Cerebellar cortex (tissue), 1 donor: ENCODE measurements at places on chromosomes 5 and 9.

GRCh38 chr9:98795970-98796363 is 388 bp downstream of the ANKS6 start:
- peak; percentile 17 for DNase-seq

DNA sequence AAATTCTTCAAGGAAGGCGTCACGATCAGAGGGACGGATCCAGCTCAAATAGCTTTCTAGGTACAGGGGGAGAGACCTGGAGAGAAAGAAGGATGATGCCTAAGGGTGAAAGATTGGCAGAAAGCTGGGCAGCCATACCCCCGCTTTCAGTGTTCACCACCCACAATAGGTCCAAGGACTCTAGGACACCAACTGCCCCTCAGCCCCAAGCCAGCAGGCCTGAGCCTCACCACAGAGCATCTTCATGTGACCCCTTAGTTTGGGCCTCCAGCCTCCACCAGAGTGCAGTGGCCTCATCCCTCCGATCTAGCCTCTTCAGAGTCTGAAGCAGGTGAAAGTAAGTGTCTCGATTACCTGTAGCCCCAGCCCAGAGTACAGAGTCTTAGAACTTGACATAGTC is 1.7 kb upstream of the VCP start:
- DNase-seq = no peak

DNA sequence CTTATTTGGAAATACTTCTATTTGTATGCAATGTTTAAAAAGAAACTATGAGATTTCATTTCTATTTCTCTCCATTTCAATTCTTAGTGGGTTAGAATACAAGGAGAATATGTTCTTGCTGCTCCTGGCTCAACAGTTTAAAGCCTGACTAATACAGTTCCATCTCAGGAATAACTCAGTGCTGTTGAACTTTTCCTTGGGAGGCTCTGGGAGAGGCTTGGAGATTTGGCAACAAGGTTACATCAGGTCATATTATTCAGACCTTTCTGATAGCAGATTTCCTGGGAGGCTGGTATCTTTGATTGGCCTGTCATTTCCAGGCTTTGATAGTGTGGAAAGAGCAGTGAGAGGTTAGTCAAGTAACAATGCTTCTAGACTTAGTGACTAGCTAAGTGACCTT is 481.7 kb upstream of the KLF4 start:
- no peak for DNase-seq

GRCh38 chr9:2465921-2466460 is 155.6 kb upstream of the VLDLR start:
- no peak for DNase-seq

DNA sequence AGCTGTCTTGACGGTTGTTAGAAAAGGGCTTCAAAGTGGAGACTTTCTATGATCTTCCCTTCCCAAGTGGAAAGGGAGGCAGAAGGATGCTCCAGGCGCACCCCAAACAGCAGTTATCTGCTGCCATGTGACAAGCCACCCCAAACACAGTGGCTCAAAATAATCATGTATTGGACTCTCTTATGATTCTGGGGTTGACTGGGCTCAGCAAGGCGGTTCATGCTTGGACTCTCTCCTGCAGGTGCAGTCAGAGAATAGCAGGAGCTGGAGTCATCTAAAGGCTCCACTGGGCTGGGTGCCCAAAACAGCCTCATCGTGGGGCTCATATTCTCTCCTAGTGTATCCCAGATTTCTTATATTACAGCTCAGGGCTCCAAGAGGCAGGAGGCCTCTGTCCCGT is 177.6 kb upstream of the IER5L start:
- no peak for DNase-seq

DNA sequence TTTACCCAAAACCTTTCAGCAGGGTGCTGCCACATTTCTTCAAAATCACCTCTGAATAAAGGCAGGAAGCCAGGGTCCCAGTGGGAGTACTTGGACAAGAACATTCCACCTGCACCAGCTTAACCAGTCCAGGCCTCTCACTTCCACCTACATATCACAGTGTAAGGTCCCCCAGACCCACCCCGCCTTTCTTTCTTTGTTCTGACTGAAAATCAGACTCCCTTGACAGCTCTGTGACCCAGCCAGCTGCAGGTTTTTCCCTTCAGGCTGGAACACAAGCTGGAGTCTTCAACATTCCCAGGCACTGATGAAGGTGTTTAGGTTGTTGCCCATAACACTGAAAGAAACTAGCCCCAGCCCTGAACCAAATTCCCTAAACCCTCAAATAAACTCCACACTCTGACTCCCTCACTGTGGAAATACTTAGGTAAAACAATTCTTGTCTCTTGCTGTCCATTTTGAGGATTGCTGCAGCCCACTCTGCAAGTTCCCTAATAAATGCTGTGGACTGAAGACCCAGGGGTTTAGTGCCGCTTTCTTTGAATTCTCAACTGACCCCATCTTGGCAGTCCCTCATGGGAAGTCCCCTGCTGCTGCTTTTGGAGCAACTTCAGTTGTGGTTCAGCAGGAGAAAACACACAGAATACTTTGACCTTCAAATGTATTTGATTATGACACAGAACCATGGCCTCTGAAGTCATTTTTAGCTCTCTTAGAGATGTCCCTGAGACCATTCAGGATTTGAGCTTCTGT is 24.8 kb downstream of the P4HA2 start:
- no peak for DNase-seq

GRCh38 chr5:151079838-151080612 is 809 bp downstream of the TNIP1 start:
- DNase-seq = peak; percentile 47
